Stimulated activated naive CD4-positive, alpha-beta T cell treated with Interleukin-2 at 50 U/mL for 16 hours (primary cell): ENCODE measurements at places on chromosomes 1 and 21.

DNA sequence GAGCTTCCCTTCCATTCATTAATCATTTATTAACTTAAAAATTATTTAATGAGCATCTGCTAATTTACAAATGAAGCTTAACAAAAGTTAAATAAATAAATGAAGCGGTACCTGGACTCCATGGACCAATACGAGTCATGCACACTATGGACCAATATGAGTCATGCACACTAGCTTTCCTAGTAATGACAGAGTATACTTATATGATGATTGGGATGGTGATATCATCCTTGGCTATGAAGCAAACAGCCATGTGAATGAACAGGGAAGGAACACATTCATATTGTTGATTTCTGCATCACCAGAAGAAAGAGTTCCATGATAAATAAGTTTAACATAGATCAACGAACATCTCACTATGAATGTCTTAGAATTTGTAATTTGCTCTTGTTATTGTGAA, 109.9 kb downstream of the SPAG17 start:
- DNase-seq: no peak

- no peak for DNase-seq
Observed at GRCh38 chr1:108685529-108685928, 6.6 kb upstream of the PRPF38B start.

DNA sequence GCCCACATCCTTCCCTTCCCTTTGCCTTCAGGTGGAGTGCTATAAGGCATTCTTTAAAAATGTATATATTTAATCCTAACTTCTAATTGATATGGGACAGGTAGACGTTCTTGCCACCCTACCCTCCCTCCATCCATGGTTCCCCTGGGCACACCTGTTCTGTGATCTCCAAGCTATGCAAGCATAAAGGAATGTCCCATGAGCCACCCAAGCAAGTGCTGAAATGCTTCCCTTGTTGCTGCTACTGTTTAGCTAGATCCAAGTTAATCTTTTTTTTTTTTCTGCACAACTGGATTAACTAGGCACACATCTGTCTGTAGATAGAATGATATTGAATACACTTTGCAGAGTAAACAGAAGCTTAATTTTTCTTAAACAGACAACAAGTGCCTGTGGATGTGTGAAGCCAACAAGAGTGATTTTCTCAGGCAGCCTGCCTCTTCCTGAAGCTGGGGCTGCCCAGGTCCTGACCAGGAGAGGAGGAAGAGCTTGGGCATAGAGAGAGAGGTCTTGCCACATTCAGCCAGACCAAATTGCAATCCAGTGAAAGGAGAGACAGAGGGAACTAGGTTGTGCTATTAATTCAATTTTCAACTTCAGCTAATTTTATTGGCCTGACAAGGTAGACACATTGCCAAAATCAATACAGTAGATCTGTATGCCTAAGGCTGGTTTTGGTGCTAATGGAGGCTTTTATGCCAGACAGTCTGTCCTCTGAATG, 28.2 kb upstream of the ATP1B1 start:
- DNase-seq: no peak

DNA sequence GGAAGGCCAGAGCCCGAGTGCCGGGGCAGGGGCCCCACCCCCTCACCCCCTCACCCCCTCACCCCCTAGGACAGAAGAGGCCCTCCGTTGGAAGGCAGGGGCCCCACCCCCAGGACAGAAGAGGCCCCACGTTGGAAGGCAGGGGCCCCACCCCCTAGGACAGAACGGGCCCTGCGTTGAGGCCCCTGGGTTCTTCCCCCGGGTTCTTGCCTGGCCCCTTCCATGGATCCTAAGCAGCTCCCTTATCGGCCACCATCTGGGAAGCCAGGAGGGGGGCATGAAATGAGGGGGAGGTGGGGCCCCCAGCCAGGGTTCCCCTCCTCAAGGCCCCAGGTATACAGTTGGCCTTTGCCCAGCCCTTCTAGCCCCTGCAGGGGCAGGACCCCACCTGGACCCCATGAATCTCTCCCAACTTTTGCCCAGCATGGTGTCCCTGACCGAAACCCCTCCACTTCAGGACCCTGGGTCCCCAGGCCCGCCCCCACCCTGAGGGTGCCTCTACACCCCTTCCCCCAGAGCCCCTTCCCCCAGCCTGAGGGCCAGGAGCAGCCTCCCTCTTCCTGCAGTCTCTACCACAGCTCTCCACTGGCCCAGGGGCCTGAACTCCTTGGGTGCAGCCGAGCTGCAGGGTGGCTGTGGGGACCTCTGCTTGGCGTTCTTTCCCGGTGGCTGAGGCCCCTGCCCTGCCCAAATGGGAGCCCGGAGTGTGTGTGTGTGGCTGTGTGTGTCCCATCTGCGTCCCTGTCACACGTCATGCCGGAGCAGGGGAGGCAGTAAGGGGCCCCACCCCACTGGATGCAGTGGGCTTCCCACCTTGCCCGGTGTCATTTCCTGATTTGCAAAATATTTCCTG, 4.3 kb upstream of the VWA1 start:
- no peak for DNase-seq

- DNase-seq: no peak
Observed at GRCh38 chr1:87935130-87935529, 606.5 kb downstream of the LMO4 start.

DNA sequence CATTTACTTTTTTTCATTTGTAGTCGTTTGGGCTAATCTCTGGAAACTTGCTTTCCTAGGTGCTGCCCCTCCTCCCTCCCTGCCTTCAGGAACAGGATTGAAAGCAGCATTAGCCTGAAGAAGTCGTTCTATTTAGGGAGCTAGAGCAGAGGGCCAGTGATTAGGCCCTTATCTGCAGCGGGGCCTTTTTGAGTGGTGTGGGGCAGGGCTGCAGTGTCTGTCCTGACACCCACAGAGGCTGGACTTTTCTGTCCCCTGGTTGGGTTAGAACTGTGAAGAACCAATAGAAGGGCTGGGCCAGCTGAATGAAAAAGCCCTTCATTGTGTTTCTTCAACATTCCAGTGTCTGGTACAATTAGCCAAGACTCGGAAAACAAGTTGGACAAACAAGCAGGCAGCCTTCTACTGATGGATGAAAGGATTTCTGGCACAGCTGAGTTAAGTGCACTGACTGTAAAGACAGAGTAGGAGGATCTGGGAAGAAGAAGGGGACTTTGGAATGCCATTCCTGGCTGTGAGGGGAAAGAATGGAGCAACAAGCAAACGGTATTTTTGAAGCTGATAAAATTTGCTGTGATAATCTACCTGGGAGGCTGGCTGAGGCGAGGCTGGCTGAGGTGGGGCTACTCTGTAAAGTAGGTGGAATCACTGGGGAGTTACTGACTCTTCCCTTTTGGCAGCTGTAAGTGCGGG, 9.7 kb downstream of the MACF1 start:
- DNase-seq: no peak

GRCh38 chr21:41659791-41660560, 106.9 kb downstream of the RIPK4 start:
- no peak for DNase-seq

DNA sequence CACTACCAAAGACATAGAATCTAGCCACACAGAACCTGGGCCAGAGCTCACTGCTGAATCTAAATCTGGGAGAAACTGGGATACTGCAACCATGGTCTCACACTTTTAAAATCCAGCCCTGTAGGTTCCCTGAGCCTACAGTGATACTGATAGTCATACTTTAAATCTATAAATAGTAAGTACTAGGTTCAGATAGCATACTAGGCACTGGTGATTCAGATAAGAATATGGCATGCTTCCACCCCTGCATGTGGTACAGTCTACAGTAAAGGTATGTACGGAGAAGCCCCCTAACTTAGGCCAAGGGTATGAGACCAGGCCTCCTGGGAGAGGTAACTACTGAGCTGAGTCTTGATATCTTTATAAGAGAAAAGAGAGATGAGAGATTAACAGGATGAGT, 193.3 kb upstream of the HMGB4 start:
- DNase-seq: no peak

GRCh38 chr1:14928886-14929546, 224.5 kb upstream of the TMEM51 start:
- no peak for DNase-seq

- no peak for DNase-seq
Observed at GRCh38 chr1:230898144-230898543, 29.8 kb upstream of the C1orf198 start.

DNA sequence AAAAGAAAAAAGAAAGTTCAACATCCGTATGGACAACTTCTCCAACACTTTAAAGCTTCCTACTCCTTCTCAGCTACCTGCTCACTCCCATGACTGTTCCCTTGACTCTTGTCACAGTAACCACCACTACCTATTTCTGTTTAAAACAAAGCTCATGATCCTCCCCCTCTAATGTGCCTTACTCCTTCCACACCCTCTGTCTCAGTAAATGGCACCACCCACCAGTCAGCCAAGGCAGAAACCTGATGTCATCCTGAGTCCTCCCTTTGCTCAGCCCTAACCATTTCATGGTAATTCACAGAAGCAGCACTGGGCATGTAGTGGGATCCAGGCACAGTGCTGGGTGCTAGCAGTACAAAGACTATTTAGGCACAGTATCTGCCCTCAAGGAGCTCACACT, 63.0 kb upstream of the PPM1J start:
- no peak for DNase-seq

GRCh38 chr1:3237570-3237969, 168.6 kb downstream of the PRDM16 start:
- no peak for DNase-seq

DNA sequence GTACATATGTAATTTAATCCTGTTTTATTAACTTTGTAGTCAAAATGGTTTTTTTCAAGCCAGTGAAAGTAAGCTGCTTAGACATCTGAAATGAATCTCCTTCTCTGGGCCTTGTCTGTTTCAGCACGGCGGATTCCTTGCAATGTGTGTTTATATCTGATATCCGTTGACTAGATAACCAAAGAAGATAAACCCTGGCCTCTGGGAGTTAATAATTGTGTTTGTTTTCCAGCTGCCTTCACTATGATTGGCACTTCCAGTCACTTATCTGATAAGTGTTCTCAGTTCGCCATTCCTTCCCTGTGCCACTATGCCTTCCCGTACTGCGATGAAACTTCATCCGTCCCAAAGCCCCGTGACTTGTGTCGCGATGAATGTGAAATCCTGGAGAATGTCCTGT, 63.5 kb upstream of the UBE2U start:
- DNase-seq: no peak

- no peak for DNase-seq
Observed at GRCh38 chr1:223256034-223256433, 107.9 kb downstream of the SUSD4 start.

- DNase-seq: no peak
Observed at GRCh38 chr1:113977906-113978305, 1.4 kb upstream of the OLFML3 start.

DNA sequence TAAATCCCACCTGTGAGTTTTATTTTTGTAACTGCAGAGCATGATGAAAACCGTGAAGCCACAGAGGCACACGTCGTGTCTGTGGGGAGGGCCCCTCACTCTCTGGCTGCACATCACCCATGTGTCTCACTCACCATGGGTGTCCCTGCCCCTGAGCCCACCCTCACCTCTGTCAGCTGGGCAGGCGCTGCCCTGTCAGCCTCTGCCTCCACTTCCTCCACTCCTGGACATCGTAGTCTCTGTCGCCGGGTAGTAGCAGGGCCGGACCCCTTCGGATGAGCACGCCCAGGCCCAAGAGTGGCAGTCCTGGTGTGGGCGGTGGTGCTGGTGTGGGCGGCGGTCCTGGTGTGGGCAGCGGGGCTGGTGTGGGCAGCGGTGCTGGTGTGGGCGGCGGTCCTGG, 37.3 kb downstream of the COL18A1 start:
- no peak for DNase-seq

DNA sequence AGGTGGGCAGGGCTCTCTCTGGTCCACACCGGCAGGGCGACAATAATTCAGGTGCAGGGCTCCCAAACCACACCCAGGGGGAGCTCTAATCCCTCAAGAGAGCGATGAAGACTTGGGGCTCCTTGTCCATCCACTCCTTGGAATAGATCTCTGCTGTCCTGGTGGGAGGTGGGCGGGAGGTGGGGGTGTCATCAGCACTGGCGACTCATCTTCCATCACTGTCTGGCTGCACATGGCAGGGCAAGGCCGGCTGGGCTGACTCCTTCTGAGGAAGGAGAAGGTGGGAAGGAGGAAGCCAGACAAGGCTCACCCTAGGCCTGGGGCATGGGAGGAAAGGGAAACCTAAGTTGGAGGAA, 29.3 kb downstream of the TNNT2 start:
- DNase-seq: no peak

- no peak for DNase-seq
Observed at GRCh38 chr1:65339866-65340468, 30.6 kb downstream of the DNAJC6 start.

GRCh38 chr1:218665221-218665620, 320.1 kb downstream of the TGFB2 start:
- no peak for DNase-seq

GRCh38 chr1:48654606-48655210, 122.0 kb downstream of the BEND5 start:
- no peak for DNase-seq

GRCh38 chr21:36891692-36892091, 74.8 kb downstream of the HLCS start:
- no peak for DNase-seq

- no peak for DNase-seq
Observed at GRCh38 chr21:41673596-41674335, 93.1 kb downstream of the RIPK4 start.

GRCh38 chr1:36523850-36524249, 41.1 kb upstream of the CSF3R start:
- peak; percentile 61 for DNase-seq

GRCh38 chr1:12147201-12147701, 19.5 kb upstream of the TNFRSF1B start:
- DNase-seq: no peak

GRCh38 chr21:39103689-39104088, 79.6 kb downstream of the PSMG1 start:
- no peak for DNase-seq

DNA sequence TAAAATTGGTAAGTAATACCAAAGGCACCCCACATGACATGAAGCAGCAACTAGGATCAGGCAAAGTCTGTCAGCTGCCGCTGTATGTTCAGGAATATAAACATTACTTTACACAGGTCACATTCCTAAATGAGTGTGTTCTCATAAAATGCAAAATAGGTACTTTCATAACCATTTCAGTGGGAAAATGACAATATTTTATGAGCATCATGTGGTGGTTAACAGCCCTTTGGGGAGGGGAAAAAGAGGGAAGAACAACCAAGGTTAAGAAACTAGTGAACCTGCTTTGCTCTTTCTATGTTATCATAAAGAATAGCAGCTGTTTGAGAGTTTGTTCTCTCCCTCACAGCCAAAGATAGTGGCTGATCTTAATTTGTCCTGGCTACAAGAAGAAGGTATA, 105.4 kb upstream of the LBR start:
- no peak for DNase-seq

GRCh38 chr1:54835970-54836369, 34.8 kb upstream of the TTC22 start:
- no peak for DNase-seq

GRCh38 chr1:230750576-230750975, 3.4 kb downstream of the CAPN9 start:
- no peak for DNase-seq
